ENCODE measurements at places on chromosomes 3 and 15. TPM values are rescaled to one million over a fixed set of nuclear protein-coding genes. Genes with fewer than 3 reads are reported as not detected.

Gene FAM107A
- polyA plus RNA-seq, result 55.5 TPM

Gene FRG2C
- not detected for polyA plus RNA-seq

Gene ILDR1
- polyA plus RNA-seq, result not detected

DNA sequence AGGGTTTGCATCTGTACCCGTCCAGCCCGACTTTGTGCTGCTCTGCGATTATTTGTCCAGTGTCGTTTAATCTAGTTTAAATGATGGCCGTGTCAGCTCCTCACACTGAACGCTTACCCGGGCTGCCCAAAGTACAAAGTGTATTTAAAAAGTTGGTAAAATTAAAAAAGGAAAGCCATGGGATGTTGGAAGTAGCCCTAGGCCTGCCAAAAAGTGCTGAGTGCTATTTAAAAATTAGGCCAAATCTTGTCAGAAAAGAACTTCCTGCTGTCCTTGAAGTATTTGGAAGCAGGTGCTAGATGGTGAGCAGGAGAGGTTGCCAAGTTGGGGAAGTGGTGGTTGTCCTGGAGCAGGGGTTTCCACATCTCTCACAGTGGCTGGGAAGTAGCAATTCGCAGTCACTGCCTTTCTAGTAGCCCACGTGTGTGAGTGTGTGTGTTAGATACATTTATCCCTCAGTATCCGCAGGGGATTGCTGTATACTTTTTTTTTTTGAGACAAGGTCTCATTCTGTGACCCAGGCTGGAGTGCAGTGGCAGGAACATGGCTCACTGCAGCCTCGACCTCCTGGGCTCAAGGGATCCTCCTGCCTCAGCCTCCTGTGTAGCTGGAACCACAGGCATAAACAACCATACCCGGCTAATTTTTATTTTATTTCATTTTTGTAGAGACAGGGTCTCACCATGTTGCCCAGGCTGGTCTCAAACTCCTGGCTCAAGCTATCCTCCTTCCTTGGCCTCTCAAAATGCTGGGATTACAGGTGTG, 664 bp downstream of the PPCDC start:
- DNase-seq, result no peak

DNA sequence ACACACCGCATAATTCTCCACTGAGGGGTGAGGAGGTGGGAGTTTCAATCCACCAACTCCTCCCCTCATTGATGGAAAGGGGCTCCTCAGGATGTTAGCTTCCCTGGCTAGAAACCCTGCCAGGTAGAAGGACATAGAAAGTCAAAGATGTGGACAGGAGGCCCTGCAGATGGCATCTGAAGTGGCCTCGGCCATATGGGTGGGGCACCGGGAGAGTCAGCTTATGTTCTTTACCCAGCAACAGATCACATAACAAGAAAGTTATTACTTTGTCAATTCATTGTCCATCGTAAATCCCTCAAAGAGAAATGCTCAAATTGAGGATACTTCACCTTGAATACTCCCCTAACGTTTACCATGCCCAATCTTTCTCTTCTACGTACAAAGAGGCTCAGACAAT, 97.3 kb upstream of the ARHGEF3 start:
- DNase-seq, result no peak

Measured in spinal cord (tissue), 10 donors.